ENCODE measurements at places on chromosomes 4 and X.

- no peak for DNase-seq
These were observed 194.0 kb downstream of the SMIM20 start for GRCh38 chr4:26108054-26108453.

GRCh38 chr4:113147498-113148111 is 98.2 kb downstream of the ANK2 start:
- DNase-seq = no peak

DNA sequence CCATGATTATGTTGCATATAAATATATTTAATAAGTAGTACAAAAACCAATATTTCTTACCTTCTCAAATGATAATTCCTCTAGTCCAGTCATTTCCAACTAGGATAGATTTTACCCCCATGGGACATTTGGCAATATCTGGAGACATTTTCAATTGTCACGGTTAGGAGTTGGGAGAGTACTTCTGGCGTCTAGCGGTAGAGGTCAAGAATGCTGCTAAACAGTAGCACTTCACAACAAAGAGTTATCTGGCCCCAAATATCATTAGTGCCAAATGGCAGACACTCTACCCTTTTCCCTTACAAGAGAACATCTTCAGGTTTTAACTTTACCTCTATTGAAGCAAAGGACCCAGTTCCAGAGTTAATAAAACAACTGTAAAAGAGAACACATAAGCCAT is 168.1 kb downstream of the FAT4 start:
- DNase-seq = no peak

- DNase-seq = no peak
These were observed 71.6 kb downstream of the FAM114A1 start for GRCh38 chr4:38939165-38939564.

GRCh38 chr4:25457053-25457715 is 80.1 kb downstream of the ANAPC4 start:
- no peak for DNase-seq

DNA sequence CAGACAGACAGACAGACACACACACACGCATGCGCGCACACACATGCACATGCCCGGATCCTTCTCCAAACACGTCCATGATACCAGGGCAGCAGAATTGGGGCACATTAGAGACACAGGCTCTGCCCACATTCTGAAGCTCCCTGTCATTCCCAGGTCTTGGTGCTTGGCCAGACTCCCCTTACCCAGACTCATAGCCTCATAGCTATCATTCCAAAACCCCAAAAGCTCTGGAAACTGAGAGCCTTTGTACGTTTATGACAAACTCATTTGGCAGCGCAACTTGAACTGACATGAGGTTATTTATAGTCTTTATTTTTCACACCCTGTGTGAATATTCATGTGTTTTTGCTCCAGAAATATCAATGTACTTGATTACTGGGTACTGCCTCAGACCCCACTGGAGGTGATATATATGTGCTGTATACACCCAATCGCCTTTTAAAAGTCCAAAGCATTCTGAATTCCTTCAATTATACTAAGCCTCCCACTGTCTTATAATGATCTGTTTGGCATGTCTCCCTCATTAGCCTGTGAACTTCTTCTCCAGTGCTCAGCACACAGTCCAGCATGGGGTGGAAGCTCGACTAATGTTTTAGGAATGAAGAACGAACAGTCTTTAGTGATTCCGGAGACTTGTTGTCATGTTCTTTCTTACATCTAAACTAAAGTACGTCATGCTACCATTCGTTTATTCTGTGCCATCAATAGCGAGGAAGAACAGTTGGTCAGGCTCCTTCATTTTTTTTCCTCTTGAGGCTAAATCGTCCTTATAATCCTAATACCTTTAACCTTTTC is 45.0 kb downstream of the RTL9 start:
- DNase-seq = no peak

DNA sequence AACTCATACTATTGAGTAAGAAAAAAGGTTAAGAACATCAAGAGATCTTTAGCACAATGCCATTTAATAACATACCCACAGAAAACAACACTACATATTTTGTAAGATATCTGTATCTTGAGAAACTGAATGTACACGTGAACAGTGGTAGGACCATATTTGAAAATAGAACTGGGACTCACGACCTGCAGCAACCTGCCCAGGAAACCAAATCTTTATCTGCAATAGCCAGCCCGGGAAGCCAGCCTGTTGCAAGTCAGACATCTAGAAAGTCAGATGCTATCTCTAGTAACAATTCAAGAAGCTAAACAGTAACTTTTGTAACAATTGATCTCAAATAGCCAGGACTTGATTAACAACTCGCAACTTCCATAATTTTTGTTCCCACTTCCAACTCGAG is 52.6 kb upstream of the SOD3 start:
- DNase-seq = no peak

GRCh38 chrX:123600181-123600580 is 132.7 kb downstream of the THOC2 start:
- DNase-seq = no peak

GRCh38 chr4:151316645-151317044 is 8.8 kb downstream of the SH3D19 start:
- DNase-seq = no peak

DNA sequence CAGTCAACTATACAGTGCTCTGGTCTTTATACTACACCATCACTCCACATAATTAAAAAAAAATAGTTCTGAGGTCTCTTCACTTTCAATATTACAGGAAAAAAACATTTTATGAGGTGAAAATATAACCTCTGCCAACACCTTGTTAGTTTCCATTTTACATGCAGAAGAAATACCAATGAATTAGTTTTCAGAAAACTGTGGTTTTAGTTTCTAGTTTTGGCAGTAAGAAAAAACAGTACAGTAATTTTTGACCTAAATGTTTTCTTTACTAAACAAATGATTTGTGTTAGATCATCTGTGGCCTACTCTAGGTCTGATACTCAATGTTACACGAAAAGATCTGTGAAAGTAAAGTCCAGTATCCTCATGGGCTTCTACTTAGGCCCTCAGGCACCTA is 10.0 kb downstream of the SULT1E1 start:
- DNase-seq = no peak

GRCh38 chrX:154399527-154400368 is 1.6 kb downstream of the RPL10 start:
- no peak for DNase-seq

GRCh38 chr4:8840006-8840793 is 31.4 kb downstream of the HMX1 start:
- no peak for DNase-seq

- no peak for DNase-seq
These were observed 369.7 kb upstream of the DIAPH2 start for GRCh38 chrX:96314985-96315384.

DNA sequence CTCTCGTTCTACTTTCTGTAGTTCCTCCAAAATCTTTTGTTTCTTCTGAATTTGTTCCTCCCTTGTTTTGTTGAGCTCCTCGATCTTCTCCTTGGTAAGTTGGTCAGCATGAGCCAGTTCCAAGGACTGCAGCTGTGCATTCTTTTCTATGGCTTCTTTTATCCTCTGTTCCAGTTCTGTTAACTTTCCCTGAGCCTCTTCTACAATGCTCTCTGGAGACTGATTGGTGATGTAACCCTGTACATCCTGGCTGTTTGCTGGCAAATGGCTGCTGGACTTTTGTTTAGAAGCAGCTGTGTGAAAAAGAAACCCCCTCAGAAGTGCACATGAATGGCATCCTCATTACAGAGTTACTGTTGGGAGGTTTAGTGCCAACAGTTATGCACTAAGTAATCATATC is 70.5 kb upstream of the COX18 start:
- no peak for DNase-seq

DNA sequence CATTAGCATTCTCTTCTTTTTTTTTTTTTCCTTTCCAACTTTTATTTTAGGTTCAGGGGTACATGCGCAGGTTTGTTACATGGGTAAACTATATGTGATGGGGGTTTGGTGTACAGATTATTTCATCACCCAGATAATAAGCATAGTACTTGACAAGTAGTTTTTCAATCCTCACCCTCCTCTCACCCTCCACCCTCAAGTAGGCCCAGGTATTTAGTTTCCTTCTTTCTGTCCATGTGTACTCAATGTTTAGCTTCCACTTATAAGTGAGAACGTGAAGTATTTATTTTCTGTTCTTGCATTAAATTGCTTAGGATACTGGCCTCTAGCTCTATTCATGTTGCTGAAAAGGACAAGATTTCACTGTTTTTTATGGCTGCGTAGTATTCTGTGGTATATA is 140.8 kb upstream of the PGRMC2 start:
- DNase-seq = no peak

GRCh38 chrX:108148524-108148923 is 56.9 kb downstream of the ATG4A start:
- DNase-seq = no peak

GRCh38 chrX:20181598-20182329 is 40.1 kb upstream of the EIF1AX start:
- no peak for DNase-seq

DNA sequence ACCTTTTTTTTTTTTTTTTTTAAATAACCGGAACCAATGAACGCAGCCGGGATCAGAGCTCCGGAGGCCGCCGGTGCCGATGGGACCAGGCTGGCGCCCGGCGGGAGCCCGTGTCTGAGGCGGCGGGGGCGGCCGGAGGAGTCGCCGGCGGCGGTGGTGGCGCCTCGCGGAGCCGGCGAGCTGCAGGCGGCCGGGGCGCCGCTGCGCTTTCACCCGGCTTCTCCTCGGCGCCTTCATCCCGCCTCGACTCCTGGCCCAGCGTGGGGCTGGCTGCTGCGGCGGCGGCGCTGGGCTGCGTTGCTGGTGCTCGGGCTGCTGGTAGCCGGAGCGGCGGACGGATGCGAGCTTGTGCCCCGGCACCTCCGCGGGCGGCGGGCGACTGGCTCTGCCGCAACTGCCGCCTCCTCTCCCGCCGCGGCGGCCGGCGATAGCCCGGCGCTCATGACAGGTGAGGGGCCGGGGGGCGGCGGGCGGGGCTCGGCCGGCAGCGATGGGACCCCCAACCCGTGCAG is 337 bp downstream of the STIM2 start:
- peak; percentile 29 for DNase-seq

DNA sequence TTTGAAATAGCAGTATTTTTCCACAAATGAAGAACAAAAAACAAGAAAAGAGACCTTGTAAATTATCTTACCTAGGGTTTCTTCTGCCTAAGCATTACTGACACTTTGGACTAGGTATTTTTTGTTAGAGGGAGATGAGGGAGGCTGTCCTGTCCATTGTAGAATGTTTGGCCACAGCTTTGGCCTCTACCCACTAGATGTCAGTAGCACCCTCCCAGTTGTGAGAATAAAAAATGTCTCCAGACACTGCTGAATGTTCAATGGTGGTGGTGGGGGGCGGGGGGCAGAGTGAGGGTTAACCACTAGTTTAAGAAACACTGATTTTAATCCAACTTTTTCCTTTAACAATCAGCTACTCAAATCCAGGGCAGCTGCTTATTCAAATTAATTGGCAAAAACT is 25.8 kb downstream of the OTUD4 start:
- DNase-seq = no peak
